Activated naive CD8-positive, alpha-beta T cell treated with anti-CD3 and anti-CD28 coated beads, Interleukin-2, amount 10 ng/mL, durations not matched to agents 7 days and 5 days (primary cell): ENCODE measurements at places on chromosomes 2 and 18. TPM values are rescaled to one million over a fixed set of nuclear protein-coding genes. Genes with fewer than 3 reads are reported as not detected.
A peak's percentile ranks its signal among the peaks of the same experiment; 100 is the strongest.

DNA sequence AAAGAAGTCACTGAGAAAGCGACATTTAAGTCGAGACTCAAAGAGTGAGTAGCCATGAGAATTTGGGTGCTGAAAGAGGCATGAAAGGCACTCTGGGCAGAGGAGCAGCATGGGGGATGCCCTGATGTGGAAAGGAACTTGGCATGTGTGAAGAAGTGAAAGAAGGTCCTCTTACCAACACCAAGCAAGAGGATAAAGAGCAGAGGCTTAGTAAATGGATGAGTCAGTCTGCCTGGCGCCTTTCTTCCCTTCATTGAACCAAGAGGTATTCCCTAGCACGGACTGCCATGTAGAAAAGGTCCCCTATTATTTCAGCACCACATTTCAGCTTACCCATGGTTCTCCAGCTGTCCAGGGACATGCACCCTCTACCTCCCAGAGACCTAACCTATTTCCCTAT lies 221.1 kb upstream of the NRP2 start:
- DNase-seq, result no peak
- peaks cover 5% of the 10 kb centered on the region for H3K4me1 ChIP-seq
- H3K27ac ChIP-seq, result no peak overlapping the region
- H3K27me3 ChIP-seq, result peaks cover 9% of the 10 kb centered on the region

- no peak overlapping the region for H3K27ac ChIP-seq
- no peak overlapping the region for H3K4me3 ChIP-seq
- peaks cover 4% of the 10 kb centered on the region for H3K27me3 ChIP-seq
- DNase-seq, result no peak
- peaks cover 2% of the 10 kb centered on the region for H3K4me1 ChIP-seq
These were observed 50.5 kb downstream of the DDX1 start for GRCh38 chr2:15642011-15642814.

DNA sequence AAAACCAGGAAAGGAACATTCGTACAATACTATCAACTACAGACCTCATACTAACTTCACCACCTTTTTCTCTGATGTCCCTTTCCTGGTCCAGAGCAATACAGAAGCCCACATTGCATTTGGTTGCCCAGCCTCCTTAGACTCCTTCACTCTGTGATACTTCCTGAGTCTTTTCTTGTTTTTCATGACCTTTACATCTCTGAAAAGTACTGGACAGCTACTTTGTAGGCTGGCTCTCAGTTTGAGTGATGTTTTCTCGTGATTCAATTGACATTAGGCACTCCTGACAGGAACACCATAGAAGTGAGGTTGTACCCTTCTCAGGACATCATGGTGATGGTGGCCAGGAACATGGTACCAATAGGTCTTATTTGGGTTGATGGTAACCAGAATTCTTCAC lies 185.9 kb upstream of the SLC39A10 start:
- no peaks in the 10 kb centered on the region for H3K27me3 ChIP-seq
- H3K27ac ChIP-seq, result no peak overlapping the region
- H3K36me3 ChIP-seq, result peaks cover 14% of the 10 kb centered on the region

GRCh38 chr2:233519787-233520611 lies 46.6 kb downstream of the USP40 start:
- DNase-seq, result no peak
- H3K27me3 ChIP-seq, result no peaks in the 10 kb centered on the region
- H3K27ac ChIP-seq, result no peak overlapping the region

- H3K27ac ChIP-seq, result no peak overlapping the region
- peaks cover under 1% of the 10 kb centered on the region for H3K27me3 ChIP-seq
- no peaks in the 10 kb centered on the region for H3K36me3 ChIP-seq
- H3K4me3 ChIP-seq, result no peak overlapping the region
- DNase-seq, result no peak
These were observed 109.6 kb upstream of the CYRIA start for GRCh38 chr2:16774980-16775898.

Gene MRO
- not detected for total RNA-seq

DNA sequence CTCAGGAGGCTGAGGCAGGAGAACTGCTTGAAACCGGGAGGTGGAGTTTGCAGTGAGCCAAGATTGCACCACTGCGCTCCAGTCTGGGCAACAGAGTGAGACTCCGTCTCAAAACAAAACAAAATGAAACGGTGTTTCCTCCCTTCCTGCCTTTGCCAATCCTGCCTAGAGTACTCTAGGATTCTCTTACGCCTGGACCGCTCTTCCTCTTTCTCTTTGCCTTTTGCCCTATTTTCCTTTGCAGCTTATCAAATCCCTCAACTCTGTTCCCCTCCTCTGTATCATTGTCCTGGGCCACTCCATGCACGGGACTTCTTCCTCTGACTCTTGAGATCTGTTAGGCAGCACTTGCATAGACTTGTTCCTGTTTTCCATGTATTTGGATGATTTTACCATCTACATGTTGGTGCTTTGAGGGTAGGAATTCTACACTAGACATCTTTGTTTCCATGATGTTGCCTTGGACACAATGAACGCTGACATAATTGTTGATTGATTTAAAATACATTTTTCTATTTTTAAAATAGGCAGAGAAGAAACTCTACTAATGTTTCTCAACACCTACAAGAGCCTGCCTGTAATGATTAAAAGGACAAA lies 24.8 kb upstream of the ACYP2 start:
- no peaks in the 10 kb centered on the region for H3K27me3 ChIP-seq
- no peaks in the 10 kb centered on the region for H3K36me3 ChIP-seq
- H3K27ac ChIP-seq, result no peak overlapping the region
- H3K4me1 ChIP-seq, result peaks cover 6% of the 10 kb centered on the region

DNA sequence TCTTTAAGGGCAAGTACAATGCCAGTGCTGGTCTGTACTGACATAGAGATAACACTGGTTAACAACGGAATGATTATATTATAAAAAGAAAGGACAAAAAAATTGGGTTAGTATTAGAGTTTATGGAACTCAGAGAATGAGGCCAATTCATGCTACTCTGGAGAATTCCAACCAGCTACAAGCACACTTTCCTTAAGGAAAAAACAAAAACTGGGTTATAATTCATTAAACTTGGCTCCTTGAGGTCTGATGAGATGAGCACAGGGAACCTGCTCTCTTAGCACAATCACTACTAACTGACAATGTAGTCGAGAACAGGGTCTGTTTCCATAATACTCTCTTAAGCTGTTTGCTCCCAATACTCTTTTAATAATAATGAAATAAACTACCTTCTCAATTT lies 165.3 kb downstream of the NRXN1 start:
- H3K36me3 ChIP-seq, result no peaks in the 10 kb centered on the region
- H3K4me1 ChIP-seq, result no peaks in the 10 kb centered on the region
- DNase-seq, result no peak
- no peak overlapping the region for H3K27ac ChIP-seq
- no peak overlapping the region for H3K4me3 ChIP-seq

Gene COL3A1
- not detected for total RNA-seq

GRCh38 chr2:181041661-181042060 lies 61.3 kb downstream of the UBE2E3 start:
- no peak overlapping the region for H3K4me3 ChIP-seq
- no peak overlapping the region for H3K27ac ChIP-seq
- no peaks in the 10 kb centered on the region for H3K27me3 ChIP-seq
- peaks cover 8% of the 10 kb centered on the region for H3K4me1 ChIP-seq
- no peak for DNase-seq

DNA sequence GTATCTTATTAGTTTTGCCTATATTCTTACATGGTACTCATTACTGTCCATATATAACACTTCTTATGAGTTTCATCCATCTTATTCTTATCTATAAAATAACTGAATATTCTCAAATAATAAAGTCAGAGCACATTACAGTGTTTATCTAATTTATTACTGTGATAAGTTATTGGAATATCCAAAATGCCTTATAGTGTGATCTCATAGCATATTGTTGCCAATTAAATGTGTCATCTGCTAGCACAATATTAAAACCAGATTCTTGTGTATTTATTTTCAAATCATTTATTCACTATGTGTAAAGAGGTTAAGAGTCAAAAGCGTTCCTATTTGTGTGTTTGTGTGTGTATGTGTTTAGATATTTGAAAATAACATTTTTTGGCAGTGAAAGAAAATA lies 151.9 kb downstream of the WDR7 start:
- peaks cover 1% of the 10 kb centered on the region for H3K4me1 ChIP-seq
- no peak for DNase-seq
- no peak overlapping the region for H3K4me3 ChIP-seq
- H3K27me3 ChIP-seq, result no peaks in the 10 kb centered on the region
- H3K36me3 ChIP-seq, result peaks cover 11% of the 10 kb centered on the region

- no peak overlapping the region for H3K27ac ChIP-seq
- no peak for DNase-seq
- no peaks in the 10 kb centered on the region for H3K4me1 ChIP-seq
- H3K27me3 ChIP-seq, result peaks cover 3% of the 10 kb centered on the region
These were observed 74.4 kb downstream of the MEIS1 start for GRCh38 chr2:66509326-66509811.

DNA sequence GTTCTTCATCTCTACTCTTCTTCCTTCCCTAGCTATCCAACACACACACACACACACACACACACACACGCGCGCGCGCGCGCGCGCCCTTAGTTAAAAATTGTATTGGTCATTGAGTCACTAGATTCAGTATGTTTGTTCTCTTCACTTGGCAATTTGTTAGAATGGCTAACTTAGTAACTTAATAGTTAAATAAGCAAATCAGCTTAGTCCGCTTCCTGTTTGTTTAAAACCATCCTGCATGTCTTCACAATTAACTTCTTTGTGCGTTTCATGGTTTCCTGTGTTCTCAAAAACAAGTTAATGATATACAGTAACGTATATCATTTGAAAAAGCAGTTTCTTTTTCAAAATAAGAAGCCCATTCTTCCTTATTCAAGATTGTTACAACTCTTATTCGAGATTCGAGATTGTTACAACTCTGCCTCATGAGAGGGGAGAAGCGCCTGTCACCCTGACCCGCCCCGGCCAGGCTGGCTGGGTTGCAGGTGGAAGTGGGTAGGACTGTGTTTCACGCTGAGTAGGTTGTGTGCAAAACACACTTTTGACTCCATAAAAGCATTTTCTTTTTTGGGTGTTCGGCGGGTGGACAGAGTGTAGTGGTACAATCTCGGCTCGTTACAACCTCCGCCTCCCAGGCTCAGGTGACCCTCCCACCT lies 9.5 kb upstream of the CNNM3 start:
- no peaks in the 10 kb centered on the region for H3K27me3 ChIP-seq
- peaks cover 3% of the 10 kb centered on the region for H3K36me3 ChIP-seq
- H3K4me1 ChIP-seq, result peaks cover 4% of the 10 kb centered on the region
- peak overlapping the region; percentile 11 for H3K4me3 ChIP-seq
- peak overlapping the region; percentile 64 for H3K27ac ChIP-seq
